ENCODE measurements at places on chromosomes 12 and 14. TPM values are rescaled to one million over a fixed set of nuclear protein-coding genes. Genes with fewer than 3 reads are reported as not detected.

DNA sequence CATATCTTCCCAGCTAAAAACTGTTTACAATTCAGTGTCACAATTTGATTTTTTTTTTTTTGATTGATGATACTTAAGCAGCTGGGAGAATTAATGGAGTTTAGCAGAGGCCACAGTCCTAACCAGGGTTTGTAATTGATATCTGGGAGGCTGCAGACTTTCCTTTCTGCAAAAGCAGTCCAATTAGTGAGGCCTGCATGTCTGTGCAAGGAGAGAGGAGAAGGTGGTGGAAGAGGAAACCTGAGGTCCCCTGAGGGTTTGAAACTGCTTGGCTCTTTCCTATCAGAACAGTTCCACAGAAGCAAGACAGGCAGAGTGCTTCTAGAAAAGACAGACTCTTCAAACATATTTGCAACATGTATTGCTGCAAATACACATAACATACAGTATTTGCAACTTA is 160.8 kb upstream of the KRR1 start:
- no peak for DNase-seq

- no peak for DNase-seq
Observed at GRCh38 chr14:20503898-20504297, 1.4 kb upstream of the RNASE10 start.

DNA sequence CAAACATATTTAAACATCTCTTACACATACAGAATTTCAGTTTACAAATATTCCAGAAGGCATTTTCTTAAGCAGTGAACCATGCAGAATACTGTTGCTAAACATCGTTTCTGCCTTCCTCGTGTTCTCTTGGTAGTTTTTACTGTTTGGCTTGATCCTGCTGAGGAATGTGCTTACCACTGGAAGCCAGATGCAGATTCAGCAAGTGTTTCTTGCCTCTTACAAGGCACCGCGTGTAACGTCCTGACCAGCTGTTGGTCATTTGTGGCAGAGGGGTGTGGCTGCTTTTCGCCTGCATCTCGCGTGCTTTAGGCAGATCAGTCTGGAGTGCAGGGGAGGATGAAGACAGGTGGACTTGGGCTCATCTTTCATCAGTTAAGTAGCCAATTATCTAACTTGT is 12.4 kb downstream of the EIF2B1 start:
- DNase-seq: no peak

DNA sequence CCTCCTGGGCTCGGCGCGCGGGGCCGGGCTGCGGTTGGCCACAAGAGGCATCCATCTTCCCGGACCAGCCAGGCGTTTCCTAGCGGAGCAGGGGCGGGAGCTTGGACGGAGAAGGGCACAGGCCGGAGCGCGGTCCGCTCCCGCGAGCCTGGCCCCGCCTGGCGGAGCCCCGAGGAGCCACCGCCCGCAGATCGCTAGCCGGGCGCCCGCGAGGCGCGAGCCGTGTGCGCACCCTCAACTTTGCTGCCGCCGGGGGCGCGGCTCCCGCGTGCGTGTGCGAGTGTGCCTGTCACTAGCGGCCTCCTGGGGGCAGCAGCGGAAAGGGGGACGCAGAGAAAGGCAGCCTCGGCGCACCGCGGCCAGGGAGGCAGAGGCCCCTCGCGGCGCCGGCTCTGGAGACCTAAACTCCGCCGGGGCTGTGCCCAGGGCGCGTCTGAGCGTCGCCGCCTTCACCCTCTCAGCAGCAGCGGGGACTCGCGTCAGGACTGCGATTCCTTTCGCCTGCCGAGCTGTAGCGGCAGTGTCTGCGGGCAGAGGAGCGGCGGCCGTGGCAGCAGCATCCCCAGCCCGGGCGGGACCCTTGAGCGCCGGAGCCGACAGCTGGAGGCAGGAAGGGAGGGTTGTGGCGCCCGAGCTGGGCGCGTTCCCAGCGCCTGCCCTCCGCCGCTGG is 644 bp upstream of the SRGAP1 start:
- DNase-seq: peak; percentile 95

- DNase-seq: no peak
Observed at GRCh38 chr12:29039013-29039412, 110.1 kb upstream of the FAR2 start.

DNA sequence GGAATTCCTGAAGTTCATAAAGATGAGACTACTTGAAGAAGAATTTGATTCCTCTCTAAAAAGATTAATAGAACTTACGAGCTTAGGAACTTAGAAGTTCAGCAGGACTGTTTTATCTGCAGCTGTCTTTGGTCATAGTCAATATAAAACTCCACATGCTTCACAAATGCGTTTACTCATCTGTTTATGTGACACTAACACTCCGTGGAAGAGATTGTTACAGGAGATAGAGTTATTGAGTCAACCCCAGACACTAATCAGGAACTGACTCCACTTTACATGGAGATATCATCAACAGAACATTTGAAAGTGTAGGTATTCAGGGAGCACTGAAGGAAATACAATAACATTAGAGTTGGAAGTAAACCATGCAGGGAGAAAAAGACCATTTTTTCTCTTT is 92.8 kb downstream of the LRFN5 start:
- no peak for DNase-seq

- peak; percentile 51 for DNase-seq
Observed at GRCh38 chr14:61326847-61327246, 5.5 kb downstream of the PRKCH start.

GRCh38 chr12:50166799-50167048 is 445 bp downstream of the CERS5 start:
- DNase-seq: no peak

- no peak for DNase-seq
Observed at GRCh38 chr12:114069507-114069906, 103.4 kb upstream of the RBM19 start.

- no peak for DNase-seq
Observed at GRCh38 chr12:20282401-20282800, 85.9 kb upstream of the PDE3A start.

GRCh38 chr12:52521568-52522266 is 1.5 kb upstream of the KRT5 start:
- no peak for DNase-seq

DNA sequence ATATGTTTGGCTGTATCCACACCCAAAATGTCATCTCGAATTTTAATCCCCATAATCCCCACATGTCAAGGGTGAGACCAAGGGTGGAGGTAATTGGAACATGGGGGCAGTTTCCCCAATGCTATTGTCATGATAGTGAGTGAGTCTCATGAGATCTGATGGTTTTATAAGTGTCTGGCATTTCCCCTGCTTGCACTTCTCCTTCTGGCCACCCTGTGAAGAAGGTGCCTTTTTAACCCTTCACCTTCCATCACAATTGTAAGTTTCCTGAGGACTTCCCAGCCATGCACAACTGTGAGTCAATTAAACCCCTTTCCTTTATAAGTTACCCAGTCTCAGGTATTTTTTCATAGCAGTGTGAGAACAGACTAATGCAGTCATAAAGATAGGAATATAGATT is 216.7 kb upstream of the SSTR1 start:
- DNase-seq: no peak

The TTC5 gene
- 5.1 TPM for polyA plus RNA-seq

The NKX2-1 gene
- not detected for polyA plus RNA-seq

GRCh38 chr14:22338917-22339715 is 249.9 kb downstream of the DAD1 start:
- no peak for DNase-seq

DNA sequence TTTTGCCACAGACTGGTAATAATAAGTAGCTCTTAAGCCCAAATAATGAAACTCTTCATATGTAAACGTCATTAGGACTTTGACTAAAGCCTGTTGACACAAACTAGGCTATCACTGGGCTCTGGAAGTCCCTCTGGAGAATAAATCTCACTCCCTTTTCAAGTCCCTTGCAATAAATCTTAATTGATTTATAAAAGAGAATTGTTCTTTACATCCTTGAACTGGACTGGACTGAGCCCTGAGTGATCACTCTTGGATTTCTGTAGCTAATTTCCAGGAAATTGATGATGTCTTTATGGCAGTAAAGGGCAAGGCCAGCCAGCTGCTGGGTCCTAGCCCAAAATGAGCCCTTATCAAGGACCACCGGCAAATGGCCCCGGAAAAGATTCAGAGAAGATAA is 1162.7 kb downstream of the BCL11B start:
- no peak for DNase-seq

The TOMM20L gene
- polyA plus RNA-seq: not detected

DNA sequence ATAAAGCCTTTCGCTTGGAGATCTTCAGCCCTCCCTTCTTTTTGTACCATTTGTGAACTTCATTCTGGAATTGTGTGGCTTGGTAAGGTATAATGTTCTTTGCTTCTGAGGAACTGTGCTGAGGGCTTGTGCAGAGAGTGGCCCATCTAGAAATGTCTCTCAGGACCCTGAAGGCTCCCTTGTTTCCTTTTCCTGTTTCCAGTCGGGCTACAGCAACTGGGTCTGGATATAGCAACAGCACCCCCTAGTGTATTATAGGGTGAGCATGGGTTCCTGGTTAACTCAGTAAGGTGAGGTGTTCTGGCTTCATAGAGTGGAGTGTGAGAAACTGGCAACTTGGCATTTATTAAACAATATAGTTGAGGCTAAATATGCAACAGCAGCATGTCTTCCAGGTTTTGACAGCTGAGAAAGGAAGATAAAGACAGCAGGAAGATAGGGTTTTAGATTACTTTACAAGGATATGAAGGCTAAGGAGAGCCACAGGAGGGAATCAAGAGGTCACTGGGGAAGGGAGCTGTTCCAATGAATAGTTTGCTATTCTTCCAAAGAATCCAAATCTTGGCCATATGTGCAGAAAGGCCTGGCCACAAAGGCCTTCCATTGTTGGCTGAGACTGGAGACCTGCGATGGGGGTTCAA is 49.1 kb upstream of the RNU6-8 start:
- no peak for DNase-seq

- no peak for DNase-seq
Observed at GRCh38 chr12:32698285-32698684, 19.2 kb downstream of the DNM1L start.

GRCh38 chr14:70416338-70416724 is 559 bp downstream of the SYNJ2BP start:
- DNase-seq: no peak

- DNase-seq: no peak
Observed at GRCh38 chr12:94458877-94459727, 565 bp downstream of the CEP83 start.

DNA sequence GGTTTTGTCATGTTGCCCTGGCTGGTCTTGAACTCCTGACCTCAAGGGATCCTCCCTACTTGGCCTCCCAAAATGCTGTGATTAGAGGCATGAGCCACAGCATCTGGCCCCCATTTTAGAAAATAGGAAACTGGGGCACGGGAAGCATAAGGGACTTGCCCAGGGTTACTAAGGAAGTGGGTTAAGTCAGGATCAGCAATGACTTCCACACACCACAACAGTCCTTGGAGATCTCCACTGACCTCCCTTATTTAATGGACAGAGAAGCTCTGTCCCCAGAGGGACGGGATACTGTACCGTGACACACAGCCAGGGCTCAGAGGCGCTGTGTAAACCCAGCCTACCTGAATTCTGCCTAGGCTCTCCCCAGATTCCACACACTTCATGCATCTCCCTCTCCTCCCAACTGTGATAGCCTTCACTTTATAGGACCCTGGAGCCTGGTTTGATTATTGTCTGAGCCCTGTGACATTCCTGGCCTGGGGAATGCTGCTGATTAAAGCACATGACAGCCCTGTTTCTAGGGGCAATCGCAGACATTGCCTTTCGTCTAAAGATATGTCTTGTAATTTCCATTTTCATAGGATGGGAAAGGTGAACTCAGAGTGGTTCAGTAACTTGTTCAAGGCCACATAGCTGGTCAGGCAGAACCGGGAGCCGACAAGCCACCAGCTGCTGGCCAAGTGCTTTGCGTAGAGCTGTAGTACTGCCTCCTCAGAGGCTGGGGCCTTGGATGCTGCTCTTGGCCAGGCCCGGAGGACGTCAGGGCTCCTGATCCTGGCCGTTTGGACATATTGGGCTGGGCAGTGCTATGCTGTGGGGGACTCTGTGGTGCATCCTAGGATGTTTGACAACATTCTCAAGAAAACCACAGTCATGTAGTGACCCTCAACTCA is 20.8 kb downstream of the SERPINA1 start:
- no peak for DNase-seq

- DNase-seq: peak; percentile 42
Observed at GRCh38 chr12:14774906-14775635, 28.2 kb downstream of the WBP11 start.

The GYS2 gene
- not detected for polyA plus RNA-seq

- no peak for DNase-seq
Observed at GRCh38 chr12:14905269-14906004, 19.8 kb upstream of the MGP start.

DNA sequence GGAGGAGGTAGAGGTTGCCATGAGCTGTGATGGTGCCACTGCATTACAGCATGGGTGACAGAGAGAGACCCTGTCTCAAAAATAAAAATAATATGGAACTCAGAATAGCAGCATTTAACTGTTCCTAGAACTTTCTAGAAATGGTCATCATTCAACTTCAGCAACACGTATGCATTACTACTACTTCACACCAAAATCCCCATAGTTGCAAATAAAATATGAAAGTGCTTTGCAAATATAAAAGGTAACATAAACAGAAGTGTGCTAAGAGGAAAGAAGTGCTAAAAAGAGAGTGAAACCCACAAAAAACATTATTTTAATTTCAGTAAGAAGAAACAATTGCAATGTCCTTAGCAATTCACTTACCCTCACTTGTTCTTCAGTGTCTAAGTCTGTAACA is 169.7 kb upstream of the NUDT4 start:
- no peak for DNase-seq

GRCh38 chr12:88870000-88870737 is 289.9 kb upstream of the KITLG start:
- DNase-seq: no peak

The DDX23 gene
- 32.4 TPM for polyA plus RNA-seq

- no peak for DNase-seq
Observed at GRCh38 chr12:27299102-27299501, 33.5 kb upstream of the BMAL2 start.

DNA sequence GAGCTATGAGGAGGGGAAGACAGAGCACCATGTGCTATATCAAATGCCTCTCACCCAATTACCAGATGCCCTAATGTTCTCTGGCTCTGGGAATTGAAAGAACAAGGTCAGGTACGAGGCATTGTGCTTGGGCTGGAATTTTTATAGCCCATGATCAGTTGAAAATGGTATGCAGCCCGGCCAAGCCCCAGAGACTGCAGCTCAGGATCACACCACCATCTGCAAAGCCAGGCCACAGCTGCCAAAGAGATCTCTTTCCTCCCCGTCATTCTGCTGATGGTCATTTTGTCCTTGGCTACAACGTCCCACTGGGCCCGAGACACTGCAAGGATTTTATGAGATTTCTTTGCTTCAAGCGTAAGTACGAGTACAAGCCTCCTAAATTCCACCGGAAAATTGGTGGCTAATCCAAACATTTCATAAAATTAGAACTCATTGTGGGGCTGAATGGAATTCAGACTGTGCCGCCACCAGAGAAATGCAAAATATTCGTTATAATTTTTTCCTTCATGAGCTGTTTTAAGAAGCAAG is 15.1 kb downstream of the NUAK1 start:
- DNase-seq: no peak

- DNase-seq: peak; percentile 96
Observed at GRCh38 chr12:10721651-10722501, 1.2 kb downstream of the YBX3 start.

The MYO1H gene
- not detected for polyA plus RNA-seq

GRCh38 chr14:33584697-33585096 is 366.2 kb downstream of the EGLN3 start:
- no peak for DNase-seq

The MAP3K9 gene
- 3.3 TPM for polyA plus RNA-seq

GRCh38 chr12:76085520-76085868 is 1.0 kb upstream of the NAP1L1 start:
- no peak for DNase-seq
